B cell (primary cell): ENCODE measurements at places on chromosomes 3 and 15.

GRCh38 chr15:49688135-49688790 lies 67.4 kb downstream of the DTWD1 start:
- DNase-seq, result no peak

GRCh38 chr15:79977431-79978054 lies 6.5 kb upstream of the BCL2A1 start:
- peak; percentile 87 for DNase-seq

GRCh38 chr3:139182143-139182542 lies 137.5 kb upstream of the PRR23C start:
- DNase-seq, result no peak

DNA sequence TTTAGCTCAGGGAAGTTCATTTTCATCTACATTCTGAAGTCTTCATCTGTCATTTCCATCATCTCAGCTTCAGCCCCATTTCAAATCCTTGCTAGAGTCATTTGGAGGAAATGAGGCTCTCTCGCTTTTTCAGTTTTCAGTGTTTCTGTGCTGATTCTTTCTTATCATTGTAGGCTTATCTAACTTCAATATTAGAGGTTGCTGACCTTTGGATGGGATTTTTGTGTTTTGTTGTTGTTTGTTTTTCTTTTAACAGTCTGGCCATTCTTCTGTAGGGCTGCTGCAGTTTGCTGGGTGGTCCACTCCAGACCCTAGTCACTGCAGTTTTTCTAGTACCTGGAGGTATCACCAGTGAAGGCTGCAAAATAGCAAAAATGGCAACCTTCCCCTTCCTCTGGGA lies 8.6 kb downstream of the OR5H2 start:
- DNase-seq, result no peak
